ENCODE measurements at places on chromosomes 5 and 9. TPM values are rescaled to one million over a fixed set of nuclear protein-coding genes. Genes with fewer than 3 reads are reported as not detected.

Gene SPATA31D4
- total RNA-seq = not detected

Gene FGD3
- 0.41 TPM for total RNA-seq

Gene TNPO1
- total RNA-seq = 111 TPM

Gene INIP
- total RNA-seq = 24.5 TPM

Gene HMCN2
- 0.14 TPM for total RNA-seq

Gene PPP2R2B
- total RNA-seq = 0.62 TPM

Gene FSTL4
- not detected for total RNA-seq

Gene TRPM3
- not detected for total RNA-seq

Gene RGP1
- 21.5 TPM for total RNA-seq

Gene OBP2B
- total RNA-seq = not detected

Gene NR5A1
- not detected for total RNA-seq

Gene BAAT
- total RNA-seq = not detected

Gene HIGD2A
- 161 TPM for total RNA-seq

Gene SLC46A2
- total RNA-seq = not detected

Gene IPPK
- total RNA-seq = 8.5 TPM

Gene PTGR1
- 52.2 TPM for total RNA-seq

Gene WNT8A
- total RNA-seq = not detected

Gene PCDHB12
- 1.6 TPM for total RNA-seq

Gene TBC1D9B
- 79.6 TPM for total RNA-seq

Gene ABHD17B
- 19.6 TPM for total RNA-seq
